GM12864 (cell line): ENCODE measurements at places on chromosomes 5 and 9.

GRCh38 chr5:110802998-110803397 lies 64.2 kb downstream of the SLC25A46 start:
- DNase-seq = no peak

DNA sequence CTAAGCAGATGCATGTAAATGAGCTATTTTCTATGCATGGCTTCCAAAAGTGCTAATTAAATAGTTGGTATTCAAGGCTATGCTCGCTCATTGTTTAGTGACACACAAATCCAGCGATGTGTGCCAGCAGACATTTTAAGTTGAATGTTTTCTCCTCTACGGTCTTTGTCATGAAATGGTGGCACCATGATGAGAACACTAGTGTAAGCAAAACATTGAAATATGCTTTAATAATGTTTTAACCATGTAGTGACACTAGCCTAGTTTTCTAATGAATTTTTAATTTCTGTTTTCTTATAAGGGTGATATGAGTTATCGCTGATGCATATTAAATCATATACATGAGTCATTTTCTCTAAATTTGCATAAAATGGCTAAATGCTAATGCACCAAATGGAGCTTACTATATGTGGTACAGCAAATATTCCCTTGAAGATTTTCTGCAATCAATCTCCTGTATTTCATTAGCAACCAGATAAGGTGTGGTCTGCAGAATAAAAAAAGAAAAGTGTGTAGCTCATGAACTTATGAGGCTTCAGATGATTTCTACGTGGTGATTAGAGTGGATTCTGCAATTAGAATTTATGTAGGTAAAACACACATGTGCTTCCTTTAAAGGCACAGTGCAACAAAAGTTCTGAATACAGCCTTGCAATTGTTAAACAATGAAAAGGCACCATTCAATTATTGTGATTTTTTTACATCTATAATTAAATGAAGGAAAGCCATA lies 226.6 kb downstream of the MEF2C start:
- DNase-seq = no peak

- no peak for DNase-seq
Measured at GRCh38 chr9:91071184-91071990, 269.8 kb downstream of the SYK start.

GRCh38 chr9:116327701-116328405 lies 174.3 kb downstream of the PAPPA start:
- DNase-seq = no peak

DNA sequence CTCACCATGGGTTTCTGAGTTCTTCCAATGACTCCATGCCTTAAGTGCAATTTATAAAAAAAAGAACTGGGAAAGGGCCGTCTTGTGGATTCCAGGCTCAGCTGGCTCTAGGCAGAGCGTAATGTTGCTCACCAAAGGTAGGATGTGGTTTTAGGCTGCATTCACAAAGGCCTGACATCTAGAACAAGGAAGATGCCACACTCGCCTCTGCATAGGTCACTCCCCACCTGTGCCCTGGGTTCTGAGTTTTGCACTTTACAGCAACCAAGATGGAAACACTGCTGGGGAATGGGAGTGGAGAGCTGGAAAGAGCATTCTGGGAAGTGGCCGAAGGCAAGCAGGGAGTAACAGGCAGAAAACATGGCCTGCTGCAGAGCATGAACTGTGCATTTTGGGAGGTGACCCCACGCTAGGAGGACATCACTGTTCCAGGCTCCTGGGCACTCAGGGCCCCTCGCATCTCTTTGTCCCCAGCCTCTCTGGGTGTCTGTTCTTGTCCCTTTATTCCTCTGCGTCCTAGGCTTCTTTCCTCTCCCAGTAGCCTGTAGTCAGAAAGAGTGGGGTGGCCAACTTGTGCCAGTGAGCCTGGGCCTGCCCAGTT lies 12.3 kb downstream of the FCN2 start:
- no peak for DNase-seq

GRCh38 chr9:72360324-72360723 lies 4.7 kb downstream of the ZFAND5 start:
- no peak for DNase-seq

GRCh38 chr5:145636371-145636770 lies 198.8 kb downstream of the PRELID2 start:
- no peak for DNase-seq

- no peak for DNase-seq
Measured at GRCh38 chr5:130425424-130425823, 521.2 kb downstream of the CHSY3 start.

- no peak for DNase-seq
Measured at GRCh38 chr9:3331801-3332200, 194.0 kb downstream of the RFX3 start.

DNA sequence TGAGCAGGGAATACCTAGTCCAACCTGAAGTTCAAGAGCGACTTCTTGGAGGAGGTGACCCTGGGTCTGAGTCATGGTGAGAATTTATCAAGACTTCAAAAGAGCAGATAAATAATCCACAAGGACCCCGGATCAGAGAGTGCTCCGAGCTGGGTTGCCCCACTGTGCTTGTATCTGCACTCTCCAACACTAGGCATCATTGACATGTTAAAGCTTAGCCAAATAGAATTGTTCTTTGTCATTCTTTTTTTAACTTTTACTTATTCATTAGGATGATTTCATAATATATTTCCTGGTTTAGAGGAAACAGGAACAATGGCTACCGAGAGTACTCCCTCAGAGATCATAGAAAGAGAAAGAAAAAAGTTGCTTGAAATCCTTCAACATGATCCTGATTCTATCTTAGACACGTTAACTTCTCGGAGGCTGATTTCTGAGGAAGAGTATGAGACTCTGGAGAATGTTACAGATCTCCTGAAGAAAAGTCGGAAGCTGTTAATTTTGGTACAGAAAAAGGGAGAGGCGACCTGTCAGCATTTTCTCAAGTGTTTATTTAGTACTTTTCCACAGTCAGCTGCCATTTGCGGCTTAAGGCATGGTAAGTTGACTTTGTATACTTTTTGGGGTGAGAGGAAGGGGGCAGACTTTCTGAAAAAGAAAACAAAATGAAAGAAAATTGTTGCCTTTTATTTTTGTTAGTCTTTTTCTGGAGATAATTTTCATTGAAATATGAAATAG lies at the start of gene CARD6:
CARD6 (plus strand) TSS at position 300 of the 738 bp plus-strand sequence; CDS start at position 316, 16 bp downstream.
- DNase-seq = no peak

- no peak for DNase-seq
Measured at GRCh38 chr5:9888501-9888901, 258.4 kb upstream of the TAS2R1 start.

DNA sequence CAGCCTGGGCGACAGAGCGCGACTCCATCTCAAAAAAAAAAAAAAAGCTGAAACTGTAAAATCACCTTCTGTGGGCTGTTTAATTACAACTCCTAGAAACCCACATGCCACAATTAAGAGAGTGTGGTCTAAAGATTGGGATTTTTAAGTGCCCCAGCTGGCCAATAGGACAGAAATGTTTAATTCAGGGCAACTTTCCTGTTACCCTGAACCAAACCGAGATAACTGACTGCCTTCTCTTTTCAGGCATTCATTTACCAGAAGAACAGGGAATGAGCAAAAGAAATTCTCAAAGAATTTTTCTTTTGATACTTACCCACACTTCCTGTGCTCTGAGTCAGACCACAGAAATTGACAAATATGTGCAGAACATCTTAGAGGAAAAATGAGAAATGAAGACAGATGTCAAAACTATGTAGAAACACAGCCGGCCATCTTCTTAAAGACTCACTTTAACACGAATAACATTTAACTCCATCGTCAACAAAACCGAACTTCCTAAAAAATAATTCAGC lies 221.3 kb upstream of the DAPK1 start:
- DNase-seq = no peak

GRCh38 chr9:70080481-70081119 lies 37.0 kb downstream of the MAMDC2 start:
- no peak for DNase-seq

GRCh38 chr9:136802321-136802720 lies 5.4 kb upstream of the RABL6 start:
- no peak for DNase-seq

DNA sequence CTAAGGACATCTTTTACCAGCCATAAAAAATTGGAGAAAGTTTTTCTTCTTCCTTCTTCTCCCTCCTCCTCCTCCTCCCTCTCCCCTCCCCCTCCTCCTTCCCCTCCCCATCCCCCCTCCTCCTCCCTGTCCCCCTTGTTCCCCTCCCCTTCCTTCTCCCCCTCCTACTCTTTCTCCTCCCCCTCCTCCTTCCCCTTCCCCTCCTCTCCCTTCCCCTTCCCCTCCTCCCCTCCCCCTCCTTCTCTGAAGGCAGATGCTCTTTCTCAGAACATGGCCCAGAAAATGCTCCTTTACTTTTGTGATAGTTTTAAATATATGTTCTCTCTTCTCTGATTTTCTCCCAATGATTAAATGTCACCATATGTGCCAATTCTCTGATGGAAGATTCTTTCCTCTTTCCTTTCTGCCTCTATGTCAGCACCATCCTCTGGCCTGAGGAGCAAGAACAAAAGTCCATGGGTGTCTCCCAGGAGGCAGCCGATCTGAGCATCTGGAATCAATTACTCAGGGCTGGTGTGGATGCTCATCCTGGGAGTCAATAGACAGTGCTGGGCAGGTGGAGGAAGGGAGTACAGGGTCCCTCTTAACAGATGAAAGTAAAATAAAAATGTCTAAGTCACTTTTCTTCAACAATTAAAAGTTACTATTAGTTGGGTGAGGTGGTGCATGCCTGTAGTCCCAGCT lies 63.0 kb upstream of the GNA14 start:
- no peak for DNase-seq

- no peak for DNase-seq
Measured at GRCh38 chr9:9919174-9919775, 693.5 kb downstream of the PTPRD start.

DNA sequence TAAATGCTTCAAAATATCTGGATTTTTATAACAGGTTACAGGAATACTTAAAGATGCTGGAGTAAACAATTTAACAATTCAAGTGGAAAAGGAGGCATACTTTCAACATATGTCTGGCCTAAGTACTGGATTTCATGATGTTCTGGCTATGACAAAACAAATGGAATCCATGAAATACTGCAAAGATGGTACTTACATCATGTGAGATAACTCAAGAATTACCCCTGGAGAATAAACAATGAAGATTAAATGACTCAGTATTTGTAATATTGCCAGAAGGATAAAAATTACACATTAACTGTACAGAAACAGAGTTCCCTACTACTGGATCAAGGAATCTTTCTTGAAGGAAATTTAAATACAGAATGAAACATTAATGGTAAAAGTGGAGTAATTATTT lies 35.6 kb downstream of the SLC30A5 start:
- no peak for DNase-seq

DNA sequence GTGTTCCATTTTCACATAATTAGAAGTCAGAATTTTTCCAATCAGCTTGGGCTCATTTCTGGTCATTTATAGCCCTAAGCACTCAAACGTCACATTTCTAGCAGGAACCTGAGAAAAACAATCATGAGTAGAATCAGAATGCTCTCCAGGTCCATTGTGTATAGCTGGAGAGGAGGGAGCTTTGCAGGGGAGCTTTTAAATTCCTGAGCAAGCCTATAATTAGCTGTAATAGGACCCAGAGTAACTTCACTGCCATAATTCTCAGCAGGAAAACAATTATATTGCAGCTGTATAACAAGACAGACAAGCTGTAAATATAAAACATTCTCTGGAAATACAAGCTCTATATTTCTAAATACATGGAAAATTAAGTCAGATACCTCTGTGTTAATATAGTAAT lies 637.6 kb upstream of the SGCD start:
- DNase-seq = no peak

GRCh38 chr5:43020399-43020746 lies 19.7 kb downstream of the ANXA2R start:
- DNase-seq = no peak

DNA sequence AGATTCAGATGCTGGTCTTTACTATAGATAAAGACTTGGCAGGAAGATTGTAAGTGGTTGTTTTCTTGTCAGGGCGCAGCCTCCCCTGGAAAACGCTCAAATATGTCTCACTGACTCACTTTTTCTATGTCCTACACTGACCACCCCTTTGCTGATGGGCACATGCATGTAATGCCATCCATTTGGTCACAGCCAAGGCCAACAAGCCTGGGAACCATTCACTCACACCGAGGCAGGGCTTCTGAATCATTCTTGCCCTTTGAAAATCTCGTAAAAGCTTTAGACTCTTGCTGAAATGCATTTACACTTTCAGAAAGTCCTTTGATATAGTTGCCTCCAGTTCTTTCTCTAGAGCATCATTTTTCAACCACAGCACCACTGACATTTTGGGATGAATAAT lies 249.4 kb downstream of the ACTL7B start:
- DNase-seq = no peak

DNA sequence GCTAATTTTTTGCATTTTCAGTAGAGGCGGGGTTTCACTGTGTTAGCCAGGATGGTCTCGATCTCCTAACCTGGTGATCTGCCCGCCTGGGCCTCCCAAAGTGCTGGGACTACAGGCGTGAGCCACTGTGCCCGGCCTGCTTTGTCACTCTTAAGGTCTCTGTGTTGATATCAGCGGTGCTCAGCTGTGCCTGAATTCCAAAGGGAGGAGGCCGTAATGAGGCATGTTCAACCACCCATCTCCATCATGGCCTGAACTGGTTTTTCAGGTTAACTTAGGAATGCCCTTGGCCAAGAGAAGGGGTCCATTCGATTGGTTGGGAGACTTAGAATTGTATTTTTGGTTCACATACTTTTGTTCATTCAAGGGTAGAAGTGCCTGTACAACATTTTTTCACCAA lies 22.0 kb downstream of the HSD17B3 start:
- DNase-seq = no peak

DNA sequence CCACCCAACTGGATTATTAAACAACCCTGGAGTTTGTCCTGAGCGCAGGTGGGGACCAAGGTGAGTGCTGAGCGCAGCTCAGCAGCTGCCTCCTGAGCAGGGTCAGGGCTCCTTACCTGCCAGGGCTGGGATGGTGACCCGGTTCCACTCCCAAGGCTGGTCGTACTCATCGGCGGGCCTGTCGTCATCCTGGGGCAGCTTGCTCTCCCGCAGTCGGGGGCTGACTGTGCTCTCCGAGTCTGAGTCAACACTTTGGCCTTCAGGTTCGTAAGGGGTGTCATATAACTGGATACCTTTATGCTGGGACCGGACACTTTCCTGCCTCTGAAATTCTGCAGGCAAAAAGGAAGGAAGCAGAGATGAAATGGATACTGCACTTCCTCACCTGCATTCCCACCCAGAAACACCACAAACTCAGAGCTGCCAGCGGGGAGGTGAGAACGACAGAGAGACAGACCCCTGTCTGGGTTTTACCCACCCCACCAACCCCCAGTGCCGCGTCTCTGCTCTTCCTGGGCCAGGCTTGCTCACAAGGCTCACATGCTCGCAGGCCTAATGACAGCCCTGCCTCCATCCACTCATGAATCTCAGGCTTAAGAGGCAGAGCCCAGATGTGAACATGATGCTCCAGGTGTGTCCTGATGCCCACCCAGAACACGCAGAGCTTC lies 70.7 kb upstream of the SLC25A51 start:
- no peak for DNase-seq

- DNase-seq = no peak
Measured at GRCh38 chr9:27561685-27562084, 11.6 kb downstream of the C9orf72 start.
